Coronary artery (tissue), 2 donors: ENCODE measurements at places on chromosomes 4 and X.

DNA sequence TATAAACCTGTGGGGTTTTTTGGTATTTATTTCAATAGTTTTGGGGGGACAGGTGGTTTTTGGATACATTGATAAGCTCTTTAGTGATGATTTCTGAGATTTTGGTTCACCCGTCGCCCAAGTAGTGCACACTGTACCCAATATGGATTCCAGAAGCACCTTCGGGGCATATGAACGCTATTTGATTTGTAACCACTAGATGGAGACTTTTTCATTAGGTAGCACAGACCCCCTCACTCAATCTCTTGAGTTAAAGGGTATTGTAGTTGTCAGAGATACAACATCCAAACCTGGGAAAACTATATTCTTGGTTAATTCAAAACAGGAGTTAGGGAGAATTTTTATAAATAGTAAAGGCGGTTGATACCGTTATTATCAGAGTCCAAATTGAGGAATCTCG, 79.8 kb downstream of the SPANXN3 start:
- no peak for DNase-seq

- DNase-seq = no peak
Measured at GRCh38 chrX:7987160-7988012, 60.2 kb upstream of the PNPLA4 start.

DNA sequence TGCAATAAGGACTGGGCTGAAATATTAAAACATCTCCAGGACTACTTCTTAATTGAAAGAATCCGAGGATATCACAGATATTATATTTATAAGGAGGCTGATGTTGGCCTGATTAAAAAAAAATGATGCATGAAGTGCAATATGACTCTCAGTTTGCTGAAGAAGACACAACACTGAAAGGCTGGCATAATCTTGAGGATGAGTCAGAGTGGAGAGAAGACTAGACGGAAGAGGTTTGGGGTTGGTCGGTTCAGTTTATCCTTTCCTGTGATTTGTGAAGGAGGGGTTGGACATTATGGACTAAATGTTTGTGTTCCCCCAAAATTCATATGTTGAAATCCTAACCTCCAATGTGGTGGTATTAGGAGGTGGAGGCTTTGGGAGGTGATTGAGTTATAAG, 170.3 kb downstream of the CORIN start:
- DNase-seq = no peak

DNA sequence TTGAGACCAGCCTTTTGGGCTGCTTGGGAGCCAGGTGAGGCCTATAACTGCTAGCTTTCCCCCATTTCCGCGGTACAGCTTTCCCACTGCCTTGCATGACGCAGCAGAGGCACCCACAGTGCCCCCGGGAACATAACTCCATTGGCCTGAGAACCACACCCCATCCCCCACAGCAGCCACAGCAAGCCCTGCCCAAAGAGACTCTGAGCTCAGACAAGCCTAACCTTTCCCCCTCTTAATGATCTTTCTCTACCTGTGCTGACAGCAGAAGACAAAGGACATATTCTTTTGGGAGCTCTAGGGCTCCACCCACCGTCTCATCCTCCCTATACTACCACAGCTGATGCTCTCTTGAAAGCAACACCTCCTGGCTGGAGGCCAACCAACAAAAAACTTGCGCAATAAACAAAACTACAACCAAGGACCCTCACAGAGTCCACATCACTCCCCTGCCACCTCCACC, 114.8 kb downstream of the FANCB start:
- DNase-seq = no peak

GRCh38 chr4:147821555-147821954, 89.7 kb downstream of the ARHGAP10 start:
- DNase-seq = no peak

- DNase-seq = no peak
Measured at GRCh38 chr4:83569429-83569828, 33.5 kb downstream of the GPAT3 start.

DNA sequence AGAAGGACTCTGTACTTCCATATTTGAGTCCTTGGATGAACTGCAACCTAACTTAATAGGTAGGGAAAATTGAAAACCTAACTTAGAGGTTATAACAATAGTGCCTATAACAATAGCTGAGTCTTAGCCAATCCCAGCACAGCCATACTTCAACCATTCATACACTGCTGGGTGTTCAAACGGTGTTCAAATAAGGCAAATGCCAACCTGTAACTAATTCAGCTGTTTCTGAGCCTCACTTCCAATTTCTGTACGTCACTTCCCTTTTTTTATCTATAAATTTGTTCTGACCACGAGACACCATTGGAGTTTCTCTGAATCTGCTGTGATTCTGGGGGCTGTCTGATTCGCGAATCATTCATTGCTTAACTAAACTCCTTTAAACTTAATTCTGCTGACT, 9.6 kb upstream of the GRSF1 start:
- no peak for DNase-seq

DNA sequence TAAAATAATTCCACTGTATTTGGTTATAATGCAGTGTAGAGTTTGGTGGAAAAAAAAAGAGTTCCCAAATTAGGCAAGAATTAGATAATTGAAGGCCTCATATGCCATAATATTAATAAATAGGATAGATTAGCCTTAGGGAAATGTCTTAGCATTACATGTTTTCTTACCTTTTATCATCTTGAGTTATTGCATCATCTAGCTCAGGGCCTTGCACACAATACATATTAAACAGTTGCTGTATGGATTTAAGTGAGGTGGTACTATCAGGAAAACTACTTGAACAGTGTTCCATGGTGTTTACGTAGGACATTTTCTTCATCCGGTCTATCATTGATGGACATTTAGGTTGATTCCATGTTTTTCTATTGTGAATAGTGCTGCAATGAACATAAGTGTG, 419.4 kb downstream of the EPHA5 start:
- DNase-seq = no peak

DNA sequence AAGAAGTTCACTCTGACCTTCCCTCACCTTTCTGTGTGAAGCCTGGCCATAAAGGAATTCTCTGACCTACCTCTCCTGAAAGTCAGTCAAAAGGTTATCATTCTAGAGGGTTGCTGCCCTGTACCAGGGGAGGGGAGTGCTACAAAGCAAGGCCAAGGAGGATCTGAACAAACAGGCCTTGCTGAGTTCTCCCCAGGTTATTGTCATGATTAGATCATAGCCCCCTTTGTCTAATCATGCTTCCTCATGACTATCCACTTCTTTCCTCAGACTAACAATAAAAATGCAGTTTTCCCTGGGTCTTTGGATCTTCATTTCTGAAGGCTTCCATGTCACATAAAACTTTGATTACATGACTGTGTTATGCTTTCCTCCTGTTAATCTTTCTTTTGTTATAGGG, 472.0 kb downstream of the IQCM start:
- DNase-seq = no peak

- no peak for DNase-seq
Measured at GRCh38 chrX:124249345-124249744, 83.1 kb upstream of the TEX13D start.

- no peak for DNase-seq
Measured at GRCh38 chrX:131779306-131779705, 235.4 kb downstream of the OR13H1 start.

GRCh38 chrX:150375243-150375770, 12.2 kb downstream of the MAMLD1 start:
- DNase-seq = no peak

GRCh38 chrX:15043538-15043937, 170.3 kb downstream of the MOSPD2 start:
- DNase-seq = no peak

- DNase-seq = no peak
Measured at GRCh38 chr4:101790521-101791181, at the start of gene BANK1. TSS of gene BANK1 (plus strand) at chr4:101790730. CDS start at chr4:101790881, 151 bp downstream.

DNA sequence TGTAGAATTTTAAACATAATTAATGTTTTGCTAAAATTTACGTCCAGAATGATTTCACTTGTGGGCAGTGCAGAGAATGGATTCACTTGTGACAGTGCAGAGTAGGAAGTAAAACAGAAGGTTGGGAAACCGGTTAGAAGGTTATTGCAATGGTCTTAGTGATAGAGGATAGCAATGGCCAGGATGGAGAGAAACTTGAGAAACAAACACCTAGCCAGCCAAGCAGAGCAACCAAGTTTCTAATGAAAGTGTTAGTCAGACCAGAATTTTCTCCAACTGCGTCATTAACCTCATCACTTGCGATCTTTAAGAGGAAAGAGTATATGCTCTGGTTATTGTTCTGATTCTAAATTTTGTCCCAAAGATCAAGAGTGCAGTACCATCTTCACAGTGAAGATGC, 50.0 kb upstream of the TBC1D9 start:
- DNase-seq = no peak

DNA sequence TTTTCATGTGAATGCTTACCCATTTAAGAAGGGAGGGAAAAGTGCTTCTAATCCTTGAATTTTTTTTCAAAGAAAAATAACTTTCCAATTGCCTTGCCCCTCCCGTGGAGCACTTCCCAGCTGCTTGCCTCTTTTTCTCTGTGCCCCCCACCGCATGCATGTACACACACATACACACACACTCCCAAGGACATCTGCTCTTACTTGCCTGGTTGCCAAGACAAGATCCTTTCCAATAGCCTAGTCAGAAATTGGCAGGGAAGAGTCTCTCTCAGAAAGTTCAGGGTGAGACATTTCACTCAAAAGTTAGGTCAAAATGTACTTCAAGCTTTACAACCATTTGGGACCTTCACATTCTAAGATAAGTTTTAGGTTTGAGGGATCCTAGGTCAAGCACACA, 10.9 kb downstream of the HHIP start:
- no peak for DNase-seq

- DNase-seq = no peak
Measured at GRCh38 chr4:113109106-113109718, 59.8 kb downstream of the ANK2 start.

DNA sequence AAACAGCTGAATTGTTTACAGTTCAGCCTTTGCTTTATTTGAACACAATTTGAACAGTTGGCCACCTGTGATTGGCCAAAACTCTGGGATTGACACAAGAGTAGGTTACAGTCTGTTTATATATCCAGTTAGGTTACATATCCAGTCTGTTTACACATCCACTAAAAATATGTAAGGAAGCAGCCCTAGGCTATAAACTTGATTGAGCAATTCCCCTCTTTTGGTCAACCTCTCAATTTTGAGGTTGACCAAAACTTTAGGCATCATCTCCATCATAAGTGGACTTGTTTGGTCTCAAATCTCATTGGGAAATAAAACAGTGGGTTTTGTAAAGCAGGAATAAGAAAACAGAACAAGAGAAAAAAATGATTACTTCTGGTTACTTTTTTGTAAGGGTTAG, 190.8 kb downstream of the SPATA18 start:
- no peak for DNase-seq

DNA sequence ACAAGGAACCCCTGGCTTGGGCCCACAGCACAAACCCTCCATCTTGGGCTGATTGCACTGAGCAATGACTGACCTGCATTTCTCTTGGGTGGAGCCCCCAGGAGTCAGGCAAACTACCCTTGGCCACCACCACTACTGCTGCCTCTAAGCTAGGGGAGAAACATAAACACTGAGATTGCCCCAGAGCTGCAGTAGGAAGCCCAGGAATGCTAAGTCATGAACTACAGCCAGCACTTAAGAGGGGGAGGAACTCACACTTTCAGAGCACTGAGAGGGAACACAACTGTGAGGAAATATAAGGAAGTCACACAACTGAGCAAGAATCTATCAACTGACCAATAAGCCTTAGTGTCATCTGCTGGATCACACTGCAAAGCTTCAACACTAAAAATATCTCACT, 111.6 kb upstream of the PPP3CA start:
- DNase-seq = no peak

- DNase-seq = no peak
Measured at GRCh38 chrX:9677098-9677739, 88.4 kb downstream of the GPR143 start.

- DNase-seq = no peak
Measured at GRCh38 chrX:9730752-9731151, 34.9 kb downstream of the GPR143 start.

- DNase-seq = no peak
Measured at GRCh38 chr4:180669680-180670079, 1573.5 kb upstream of the TENM3 start.

DNA sequence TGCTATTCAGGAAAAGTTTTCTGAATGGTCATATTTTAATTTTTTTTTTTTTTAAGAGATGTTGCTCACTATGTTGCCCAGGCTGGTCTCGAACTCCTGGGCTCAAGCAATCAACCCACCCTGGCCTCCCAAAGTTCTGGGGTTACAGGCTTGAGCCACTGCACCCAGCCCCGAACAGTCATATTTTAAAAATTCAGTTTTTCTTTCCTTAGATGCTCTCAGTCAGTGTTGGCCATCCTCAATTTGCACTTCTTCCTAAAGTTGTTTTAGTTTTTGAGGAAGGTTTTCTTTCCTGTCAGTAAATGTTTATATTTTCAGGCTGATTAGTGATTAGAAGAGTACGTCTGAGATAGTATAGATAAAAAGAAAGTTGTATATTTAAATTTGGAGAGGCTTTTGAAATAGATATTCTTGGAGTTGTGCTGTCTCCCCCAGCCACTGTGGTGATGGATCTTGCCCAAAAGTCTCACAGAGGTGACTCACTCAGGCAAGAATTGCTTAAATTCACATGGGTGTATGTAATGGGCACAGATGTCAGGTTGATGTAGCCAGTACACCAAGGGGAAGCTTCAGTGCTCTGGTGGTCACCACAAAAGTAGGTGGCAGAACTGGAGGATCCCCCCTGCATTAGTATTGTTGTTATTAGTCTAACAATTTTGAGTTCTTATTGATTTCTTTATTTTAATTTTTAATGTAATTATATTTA, 72.2 kb upstream of the ELOVL6 start:
- DNase-seq = no peak

DNA sequence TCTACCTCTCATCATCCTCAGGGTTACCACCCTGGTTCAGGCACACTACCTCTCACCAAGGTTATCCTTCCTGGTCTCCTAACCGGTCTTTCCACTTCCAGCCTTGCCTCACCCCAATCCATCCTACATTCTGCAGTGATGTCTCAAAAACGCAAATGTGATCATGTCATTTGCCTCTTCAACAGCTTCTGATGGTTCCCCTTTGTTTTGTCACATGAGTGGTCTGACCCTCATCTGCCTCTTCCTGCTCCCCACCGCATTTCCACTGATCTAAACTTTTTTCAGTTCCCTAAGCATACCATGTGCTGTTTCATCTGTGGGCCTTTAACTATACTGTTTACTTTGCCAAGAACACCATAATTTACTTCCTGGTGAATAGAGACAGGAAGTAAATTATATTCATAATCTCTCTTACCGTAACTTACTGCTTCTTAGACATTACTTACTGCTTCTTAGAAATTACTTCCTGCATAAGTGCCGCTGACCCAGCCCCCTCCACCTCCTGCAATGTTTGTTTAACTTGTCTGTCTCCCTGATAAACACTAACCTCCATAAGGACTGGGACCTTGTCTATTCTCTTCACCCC, 27.1 kb upstream of the NSUN7 start:
- no peak for DNase-seq

DNA sequence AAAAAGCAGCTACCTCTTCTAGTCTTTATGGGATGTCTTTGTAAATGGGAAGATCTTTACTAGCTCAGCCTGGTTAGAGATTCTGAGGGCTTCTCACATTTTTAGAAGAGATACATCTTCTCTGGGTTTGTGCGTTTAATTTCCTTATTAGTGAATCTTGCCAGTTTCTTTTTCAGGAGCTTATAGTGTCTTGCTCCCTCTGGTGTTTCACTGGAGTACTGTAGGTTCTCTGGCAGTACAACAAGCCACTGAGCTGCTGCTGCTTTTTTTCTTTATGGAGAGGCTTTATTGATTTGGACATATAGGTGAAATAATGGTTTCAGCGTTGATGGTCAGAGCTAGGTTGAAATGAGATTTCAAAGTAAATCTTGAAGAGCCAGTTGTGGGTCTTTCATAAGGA, 82.9 kb downstream of the LAS1L start:
- no peak for DNase-seq
